Stimulated activated CD4-positive, alpha-beta T cell treated with anti-CD3 and anti-CD28 coated beads, Interleukin-12 subunit alpha, Interleukin-12 subunit beta, amount 100 ng/mL, for 24 hours (primary cell): ENCODE measurements at places on chromosomes 3 and 15.

DNA sequence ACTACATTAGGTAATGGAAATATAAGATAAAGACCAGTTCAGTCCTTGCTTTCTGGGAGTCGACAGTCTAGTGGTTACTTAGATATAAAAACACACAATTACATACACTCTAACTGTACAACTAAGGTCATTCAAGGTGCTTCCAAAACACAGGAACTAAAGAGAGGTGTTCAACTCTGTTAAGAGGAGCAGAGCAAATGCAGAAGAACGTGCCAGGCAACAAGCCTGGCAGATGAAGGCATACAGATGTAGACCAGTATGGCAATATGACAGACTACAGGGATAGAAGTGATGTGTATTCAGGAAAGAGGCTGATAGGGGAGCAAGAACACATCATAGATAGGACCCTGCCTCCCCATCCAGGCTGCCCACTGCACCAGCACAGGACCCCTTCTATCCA lies 78.3 kb downstream of the CBLB start:
- DNase-seq = no peak

- no peak for DNase-seq
Observed at GRCh38 chr3:130906374-130906995, 12.6 kb downstream of the ATP2C1 start.

DNA sequence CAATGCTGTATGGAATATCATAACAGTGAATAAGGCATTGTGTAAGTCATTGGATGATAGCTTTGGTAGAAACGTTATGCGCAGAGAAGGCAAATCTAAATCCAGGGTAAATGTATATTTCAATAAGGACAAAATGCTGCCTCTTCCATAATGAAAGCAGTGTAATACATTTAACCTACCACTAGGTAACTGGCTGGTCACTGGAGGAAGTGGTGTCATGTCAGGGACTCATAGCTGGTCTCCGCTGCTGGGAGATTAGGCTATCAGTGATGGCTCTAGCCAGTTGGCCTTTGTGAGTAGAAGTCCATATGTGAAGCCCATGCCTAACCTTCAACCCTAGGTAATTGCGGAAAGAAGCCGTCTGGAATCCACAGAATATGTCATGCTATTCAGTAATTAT lies 140.9 kb downstream of the NLGN1 start:
- no peak for DNase-seq

DNA sequence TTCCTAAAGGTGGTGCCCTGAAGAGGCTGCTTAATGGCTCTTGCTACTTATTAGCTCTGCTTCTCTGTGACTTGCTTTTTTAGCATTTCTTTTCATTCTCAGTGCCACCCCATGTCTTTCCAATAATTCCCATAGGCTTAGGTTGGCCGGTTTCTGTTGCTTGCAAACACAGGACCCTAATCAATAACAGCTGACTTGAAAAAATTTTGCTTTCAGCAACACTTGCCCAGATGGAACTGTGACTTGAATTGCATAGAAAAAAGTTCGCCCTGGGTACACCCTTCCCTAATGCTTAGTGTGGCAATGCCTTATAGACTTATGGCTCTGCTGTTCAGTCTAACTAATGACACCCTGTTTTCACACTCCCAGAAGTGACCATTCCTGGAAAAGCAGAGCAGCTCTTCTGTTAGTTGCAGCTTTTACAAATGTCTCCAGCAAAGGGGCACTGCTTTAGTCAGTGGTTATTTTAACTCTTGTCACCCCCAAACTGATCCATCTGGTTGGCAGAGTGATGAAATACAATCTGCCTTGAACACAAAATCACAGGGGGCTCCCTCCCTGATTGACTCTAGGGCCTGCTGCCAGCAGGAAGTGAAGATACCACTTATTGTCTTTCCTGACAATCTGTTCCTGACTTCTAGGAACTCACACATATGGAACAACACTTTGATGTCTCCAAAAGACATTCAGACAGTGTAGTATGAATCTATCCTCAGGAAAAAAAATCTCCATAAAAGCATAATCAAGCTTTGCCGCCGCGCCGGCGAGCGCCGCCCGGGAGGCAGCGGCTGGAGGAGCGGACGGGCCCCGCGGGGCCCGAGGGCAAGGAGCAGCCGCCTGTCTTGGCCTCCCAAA lies 9.7 kb upstream of the SLMAP start:
- no peak for DNase-seq

- DNase-seq = no peak
Observed at GRCh38 chr3:36372534-36372935, 7.8 kb upstream of the STAC start.

GRCh38 chr3:150762662-150763121 lies 277 bp downstream of the SIAH2 start:
- no peak for DNase-seq

GRCh38 chr3:111859061-111859973 lies at the start of gene PHLDB2:
TSS of gene PHLDB2 (plus strand) at chr3:111859265. CDS start at chr3:111884078, 24,813 bp downstream.
- DNase-seq = peak; percentile 38

DNA sequence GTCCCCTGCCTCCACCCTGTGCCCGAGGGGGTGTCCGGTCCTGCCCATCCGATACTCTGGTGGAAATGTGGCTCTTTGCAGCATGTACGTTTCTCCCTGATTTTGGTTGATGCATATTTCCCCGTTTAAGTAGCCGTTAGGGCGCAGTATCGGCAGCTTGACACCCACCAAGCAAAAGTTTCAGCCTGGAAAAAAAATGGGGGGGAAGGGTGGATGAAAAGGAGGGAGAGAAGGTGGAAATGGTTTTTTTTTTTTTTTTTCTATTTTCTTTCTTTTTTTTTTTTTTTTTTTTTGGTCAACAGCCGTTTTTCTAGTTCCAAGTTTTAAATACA lies 1.3 kb downstream of the RAP2B start:
- no peak for DNase-seq

DNA sequence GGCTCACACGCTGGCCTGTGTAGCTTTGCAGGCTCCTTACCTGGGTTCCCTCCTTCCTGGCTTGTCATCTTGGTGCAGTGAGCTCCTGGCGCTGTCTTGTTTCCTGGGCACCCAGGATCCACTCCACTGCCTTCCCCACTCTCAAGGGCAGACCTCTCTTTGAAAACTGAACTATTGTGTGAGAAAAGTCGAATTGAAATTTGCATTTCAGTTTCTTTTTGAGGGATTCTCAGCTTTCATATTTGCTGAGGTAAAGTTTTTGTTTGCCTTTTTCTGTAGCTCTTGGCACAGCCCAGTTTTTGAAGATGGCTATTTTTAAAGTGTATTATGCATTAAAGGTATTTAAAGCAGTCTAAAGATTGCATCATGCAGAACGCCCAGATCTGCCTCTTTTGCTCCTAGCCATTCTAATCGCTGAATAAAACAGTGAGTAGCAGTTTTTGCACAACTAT lies 70.1 kb downstream of the CCK start:
- no peak for DNase-seq

- no peak for DNase-seq
Observed at GRCh38 chr3:149145974-149146373, 16.5 kb downstream of the HPS3 start.

DNA sequence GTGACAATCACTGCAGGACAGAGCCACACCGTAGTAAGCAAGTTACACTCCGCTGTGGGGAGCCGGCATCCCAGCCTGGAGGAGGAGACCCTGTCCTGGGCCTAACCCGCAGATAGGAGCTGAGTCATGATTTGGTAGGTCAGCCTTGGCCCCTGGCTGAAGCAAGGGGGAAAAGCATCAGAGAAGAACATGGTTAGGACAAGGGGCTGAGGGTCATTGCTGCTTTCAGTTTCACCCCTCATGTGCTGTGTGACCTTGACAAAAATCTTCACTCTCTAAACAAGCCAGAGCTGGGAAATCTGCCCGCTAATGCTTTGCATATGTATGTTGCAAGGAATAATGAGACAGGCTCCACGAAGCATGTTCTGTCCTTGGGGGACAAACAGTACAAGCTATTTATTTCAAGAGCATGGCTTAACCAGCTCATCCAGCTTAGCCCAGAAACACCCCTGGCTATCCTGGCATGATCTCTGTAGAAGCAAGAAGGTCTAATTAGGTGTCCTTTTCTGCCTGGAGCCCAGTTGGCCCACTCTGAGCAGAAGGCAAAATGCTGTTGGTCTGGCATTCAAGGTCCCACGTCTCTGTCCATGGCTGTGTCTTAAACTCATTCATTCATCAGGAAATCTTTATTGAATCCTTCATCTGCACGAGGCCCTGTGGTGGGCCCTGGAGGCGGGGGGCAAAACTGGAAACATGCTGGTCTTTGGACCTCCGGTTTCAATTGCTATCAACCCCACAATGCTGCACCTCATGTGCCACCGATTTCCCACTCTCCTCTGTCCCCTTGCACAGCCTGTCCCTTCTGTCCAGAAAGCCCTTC lies 221.3 kb upstream of the LYSMD4 start:
- DNase-seq = no peak

- DNase-seq = no peak
Observed at GRCh38 chr15:51536965-51537574, 85.5 kb downstream of the DMXL2 start.

GRCh38 chr3:61848885-61849284 lies 287.5 kb downstream of the PTPRG start:
- no peak for DNase-seq

DNA sequence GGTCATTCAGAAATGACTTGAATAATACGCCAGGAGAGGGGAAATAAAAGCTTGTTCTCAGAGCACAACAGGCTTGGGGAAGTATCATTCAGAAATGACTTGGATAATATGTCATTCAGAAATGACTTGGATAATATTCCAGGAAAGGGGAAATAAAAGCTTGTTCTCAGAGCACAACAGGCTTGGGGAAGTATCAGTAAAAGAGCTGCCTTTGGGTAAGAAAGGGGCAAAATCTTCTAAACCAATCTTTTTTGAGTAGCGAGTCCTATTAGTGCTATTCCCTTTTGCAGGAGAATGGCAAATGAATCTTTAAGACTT lies 20.9 kb downstream of the GABRR3 start:
- no peak for DNase-seq

DNA sequence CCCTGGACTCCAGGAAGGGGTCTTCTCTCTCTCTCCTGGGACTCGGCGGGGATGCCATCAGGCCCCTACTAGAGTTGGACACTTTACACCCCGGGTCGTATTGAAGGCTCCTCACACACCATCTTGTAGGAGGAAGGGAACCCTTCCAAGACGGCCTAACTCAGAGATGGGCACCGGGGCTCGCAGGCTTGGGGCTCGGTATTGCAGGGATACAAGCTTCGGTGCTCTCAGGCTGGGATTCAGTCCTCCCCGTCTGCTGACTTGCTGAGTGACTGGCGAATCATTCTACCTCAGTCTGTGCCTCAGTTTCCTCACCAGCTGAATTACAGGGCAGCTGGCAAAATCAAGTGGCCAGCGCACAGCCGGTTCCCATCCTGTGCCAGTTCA lies 419 bp upstream of the CALML4 start:
- no peak for DNase-seq

DNA sequence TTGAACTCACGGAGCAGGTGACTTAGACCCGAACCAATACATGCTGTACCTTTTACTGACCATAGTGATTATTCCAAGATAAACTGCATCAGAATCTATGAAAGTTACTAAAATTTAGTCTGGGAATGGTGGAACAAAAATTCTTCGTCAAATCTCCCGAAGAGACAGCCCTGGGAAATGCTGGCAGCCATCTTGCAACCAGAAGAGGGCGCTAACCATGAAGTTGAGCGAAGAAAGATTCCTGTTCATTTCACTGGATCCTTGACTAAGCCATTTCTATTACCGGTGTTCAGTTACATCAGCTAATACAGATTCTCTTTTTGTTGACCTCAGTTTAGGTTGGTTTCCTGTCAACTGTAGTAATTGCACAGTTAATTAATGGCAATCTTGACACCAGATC lies 199.6 kb downstream of the SLC9A9 start:
- no peak for DNase-seq

GRCh38 chr15:27690290-27690689 lies 408.8 kb downstream of the OCA2 start:
- no peak for DNase-seq

GRCh38 chr15:89034305-89034704 lies 54.0 kb upstream of the ABHD2 start:
- no peak for DNase-seq

GRCh38 chr15:70327856-70328678 lies 230.3 kb upstream of the TLE3 start:
- no peak for DNase-seq

DNA sequence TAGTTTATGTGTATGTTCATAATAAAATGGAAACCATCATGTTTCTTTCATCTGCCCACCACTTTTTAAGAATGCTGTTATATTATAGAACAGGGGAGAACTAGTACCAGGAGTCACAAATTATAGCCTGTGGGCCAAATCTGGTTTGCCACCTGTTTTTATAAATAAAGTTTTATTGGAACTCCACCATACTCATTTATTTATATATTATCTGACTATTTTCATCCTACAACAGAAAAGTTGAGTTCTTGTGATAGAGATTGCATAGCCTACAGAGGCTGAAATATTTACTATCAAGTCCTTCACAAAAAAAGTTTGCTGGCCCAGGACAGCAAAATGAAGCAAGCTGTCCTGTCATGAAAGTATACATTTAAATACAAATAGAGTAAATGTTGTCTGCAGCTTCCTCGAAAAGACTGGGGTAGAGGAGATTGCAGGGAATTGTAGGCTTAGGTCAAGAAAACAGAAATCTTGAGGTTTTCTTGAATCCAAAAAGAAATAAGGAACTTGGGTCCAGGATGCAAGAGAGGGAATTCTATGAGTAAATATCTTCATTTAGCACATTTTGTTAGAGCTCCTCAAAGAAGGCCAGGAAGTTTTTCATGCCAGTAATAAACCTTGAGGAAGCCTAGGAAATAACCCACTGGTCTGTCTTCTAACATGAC lies 41.1 kb downstream of the FILIP1L start:
- no peak for DNase-seq

- no peak for DNase-seq
Observed at GRCh38 chr3:44969154-44969827, 6.7 kb downstream of the ZDHHC3 start.

DNA sequence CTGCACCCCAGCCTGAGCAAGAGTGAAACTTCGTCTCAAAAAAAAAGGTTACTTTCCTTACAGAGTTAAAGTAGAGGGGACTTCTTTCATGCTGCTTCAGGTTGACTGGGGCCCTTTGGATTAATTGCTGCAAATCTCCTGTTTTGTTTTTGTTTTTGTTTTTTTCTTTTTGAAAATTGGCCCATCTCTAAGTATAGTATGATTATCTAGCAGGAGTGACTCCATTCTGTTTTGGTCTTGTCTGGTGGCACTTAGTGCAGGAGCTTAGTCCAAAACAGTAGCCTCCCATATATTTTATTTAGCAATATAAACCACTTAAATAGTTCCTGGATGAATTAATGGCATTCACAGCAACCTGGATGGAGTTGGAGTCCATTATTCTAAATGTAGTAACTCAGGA lies 113.0 kb downstream of the RPL22L1 start:
- DNase-seq = no peak

- no peak for DNase-seq
Observed at GRCh38 chr3:72461787-72462186, 386.5 kb downstream of the SHQ1 start.

GRCh38 chr15:35107122-35107521 lies 22.0 kb upstream of the NANOGP8 start:
- DNase-seq = no peak

DNA sequence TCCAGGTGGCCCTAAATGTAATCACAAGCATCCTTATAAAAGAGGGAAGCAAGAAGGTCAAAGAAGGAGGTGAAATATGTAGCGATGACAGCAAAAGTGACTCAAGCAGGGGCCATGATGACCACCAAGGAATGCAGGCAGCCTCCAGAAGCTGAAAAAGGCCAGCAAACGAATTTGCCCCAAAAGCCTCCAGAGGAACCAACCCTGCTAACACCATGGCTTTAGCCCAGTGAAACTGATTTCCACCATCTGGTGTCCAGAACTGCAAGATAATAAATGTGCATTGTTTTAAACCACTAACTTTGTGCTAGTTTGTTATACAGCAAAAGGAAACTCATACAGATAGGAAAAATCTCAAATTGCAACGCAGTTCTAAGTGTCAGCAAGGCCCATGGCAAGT lies 23.0 kb upstream of the RBSN start:
- DNase-seq = no peak

GRCh38 chr15:81977464-81977863 lies 68.4 kb downstream of the MEX3B start:
- DNase-seq = no peak
